ENCODE measurements at places on chromosomes 2 and 18. TPM values are rescaled to one million over a fixed set of nuclear protein-coding genes. Genes with fewer than 3 reads are reported as not detected.
A peak's percentile ranks its signal among the peaks of the same experiment; 100 is the strongest.

DNA sequence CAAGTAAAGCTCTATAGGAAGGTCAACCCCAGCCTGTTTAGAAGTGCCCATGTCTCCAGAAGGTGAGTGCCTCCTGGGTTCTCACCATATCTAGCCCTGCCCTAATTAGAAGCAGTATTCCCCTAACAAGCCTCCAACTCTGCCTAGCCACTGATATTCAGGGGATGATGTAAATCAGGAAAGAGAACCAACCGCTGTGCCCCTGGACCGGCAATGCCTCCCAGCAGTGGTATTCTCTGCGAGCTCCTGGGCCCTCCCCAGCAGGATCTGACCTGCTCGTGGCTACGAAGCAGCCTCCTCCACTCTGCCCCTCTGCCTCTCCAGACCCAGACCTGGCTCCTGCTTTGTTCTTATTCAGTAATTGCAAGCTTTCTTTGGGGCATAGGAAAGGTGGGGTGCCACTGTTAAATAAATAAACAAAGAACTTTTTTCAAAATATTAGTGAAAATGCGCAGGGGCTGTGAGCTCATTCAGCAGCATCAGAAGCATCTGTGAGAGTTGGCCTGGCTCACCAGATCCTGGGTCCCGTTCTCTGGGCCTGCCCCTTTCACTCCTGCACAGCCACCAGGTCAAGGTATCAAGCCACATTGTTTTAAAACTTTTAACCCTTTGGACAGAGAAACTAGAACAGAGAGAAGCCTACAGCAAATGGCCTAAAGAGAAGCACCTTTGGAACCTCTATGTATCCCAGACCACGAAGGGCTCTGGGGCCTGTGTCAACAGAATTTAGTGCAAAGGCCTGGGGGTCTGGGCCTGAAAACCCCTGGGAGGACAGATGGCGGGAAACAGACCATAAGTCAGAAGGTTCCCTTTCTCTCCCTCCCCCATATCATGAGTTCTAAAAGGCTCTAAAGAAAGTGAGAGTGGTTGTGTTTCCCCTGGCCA, 11.9 kb downstream of the MREG start:
- peaks cover 40% of the 10 kb centered on the region for H3K4me1 ChIP-seq
- no peak overlapping the region for H3K27ac ChIP-seq
- H3K4me3 ChIP-seq = no peak overlapping the region
- DNase-seq = no peak

DNA sequence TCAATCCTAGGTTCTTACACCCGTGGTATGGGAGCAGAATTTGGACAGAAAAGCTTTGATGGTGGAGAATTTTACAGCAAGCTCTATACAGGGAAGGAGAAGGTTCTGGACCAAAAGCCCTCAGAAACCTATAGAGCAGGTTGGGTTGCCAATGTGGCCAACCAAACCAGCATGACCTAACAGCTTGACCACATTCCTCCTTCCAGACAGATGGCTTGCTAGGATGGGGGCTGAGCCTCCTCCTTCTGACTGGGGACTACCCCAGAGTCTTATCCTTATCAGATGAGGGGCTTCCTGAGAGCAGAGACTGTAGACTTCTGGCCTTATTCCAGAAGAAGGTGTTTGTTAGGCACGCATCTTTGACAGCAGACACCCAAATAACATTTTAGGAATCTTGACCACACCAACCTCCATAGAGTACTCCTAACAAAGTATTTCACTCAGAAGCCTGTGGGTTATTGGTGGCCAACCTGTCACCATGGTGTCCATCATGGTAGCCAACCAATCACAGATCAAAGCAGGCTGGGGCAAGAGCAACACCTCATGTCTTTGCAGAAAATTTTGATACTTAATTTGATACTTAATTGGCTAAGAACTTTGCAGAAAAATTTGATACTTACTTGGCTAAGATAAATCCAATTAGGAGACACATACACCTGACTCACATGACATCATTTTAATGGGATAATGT, 34.8 kb upstream of the EPAS1 start:
- no peaks in the 10 kb centered on the region for H3K36me3 ChIP-seq
- no peak overlapping the region for H3K4me3 ChIP-seq
- H3K4me1 ChIP-seq = no peaks in the 10 kb centered on the region
- H3K27ac ChIP-seq = no peak overlapping the region
- no peaks in the 10 kb centered on the region for H3K27me3 ChIP-seq
- DNase-seq = no peak

GRCh38 chr2:160602073-160602472, 108.5 kb upstream of the RBMS1 start:
- H3K36me3 ChIP-seq = no peaks in the 10 kb centered on the region
- no peaks in the 10 kb centered on the region for H3K27me3 ChIP-seq
- no peak for DNase-seq
- no peak overlapping the region for H3K4me3 ChIP-seq

GLI2 gene
- total RNA-seq = not detected

DNA sequence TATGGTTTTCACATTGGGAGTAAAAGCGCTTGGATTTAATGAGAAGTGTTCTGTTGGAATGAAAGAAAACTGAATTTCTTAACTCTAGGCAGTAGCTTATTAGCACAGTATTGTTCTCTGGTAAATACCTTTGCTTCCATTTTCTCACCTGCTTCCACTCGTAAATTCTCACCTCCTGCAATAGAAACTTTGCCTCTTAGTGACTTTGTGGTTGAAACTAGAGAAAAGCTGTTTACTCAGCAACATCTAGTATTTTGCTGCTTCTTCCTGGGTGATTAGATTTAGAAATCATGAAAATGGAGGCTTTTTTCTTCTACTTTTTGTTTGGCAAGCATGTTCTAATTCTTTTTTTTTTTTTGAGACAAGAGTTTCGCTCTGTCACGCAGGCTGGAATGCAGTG, 385.4 kb downstream of the SPAG16 start:
- H3K4me1 ChIP-seq = no peaks in the 10 kb centered on the region
- no peak overlapping the region for H3K4me3 ChIP-seq
- no peaks in the 10 kb centered on the region for H3K36me3 ChIP-seq
- no peaks in the 10 kb centered on the region for H3K27me3 ChIP-seq
- DNase-seq = no peak
- H3K27ac ChIP-seq = no peak overlapping the region

DNA sequence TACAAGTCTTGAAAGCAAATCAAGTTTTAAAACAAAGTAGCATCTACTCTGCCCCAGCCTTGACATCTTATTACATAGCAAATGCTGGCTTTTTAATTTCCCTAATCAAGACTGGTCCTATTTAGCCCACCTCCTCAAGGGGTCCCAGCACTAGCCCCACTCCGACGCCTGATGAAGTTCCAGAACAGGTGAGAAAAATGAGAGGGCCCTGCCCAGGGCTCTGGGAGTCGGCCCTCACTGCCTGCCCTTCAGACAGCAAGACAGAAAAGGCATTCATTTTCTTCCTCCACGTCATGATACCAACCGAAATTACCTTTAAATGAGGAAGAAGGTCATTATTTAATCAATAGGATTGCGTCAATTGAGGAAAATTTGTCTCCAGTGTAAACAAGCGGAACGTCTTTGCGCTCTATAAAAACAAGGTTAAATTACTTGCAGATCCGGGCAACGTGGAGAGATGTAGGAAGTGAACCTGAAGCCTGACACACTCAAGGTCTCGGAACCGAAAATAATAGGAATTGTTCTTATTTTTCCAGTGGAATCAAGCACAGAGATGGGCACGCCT, 170.6 kb upstream of the PKDCC start:
- H3K36me3 ChIP-seq = no peaks in the 10 kb centered on the region
- H3K4me3 ChIP-seq = no peak overlapping the region
- peaks cover 3% of the 10 kb centered on the region for H3K27me3 ChIP-seq
- H3K27ac ChIP-seq = no peak overlapping the region

MAB21L4 gene
- not detected for total RNA-seq

ADRA2B gene
- total RNA-seq = 0.36 TPM

DNA sequence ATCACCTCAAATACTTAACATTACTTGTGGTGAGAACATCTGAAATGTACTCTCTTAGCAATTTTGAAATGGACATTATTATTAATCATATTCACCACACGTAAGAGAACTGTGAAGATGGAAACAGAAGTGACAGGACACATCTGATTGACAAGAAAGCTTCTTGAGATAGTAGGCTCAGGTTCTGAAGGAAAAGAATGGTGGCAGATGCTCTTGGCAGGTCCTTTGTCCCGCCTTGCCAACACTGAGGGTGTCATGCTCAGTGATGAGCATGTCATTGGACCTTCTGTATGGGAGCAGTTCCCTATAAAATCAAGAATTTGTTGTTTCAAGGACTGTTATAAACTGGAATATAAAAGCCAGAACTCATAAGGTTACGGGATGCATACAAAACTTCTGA, 428.1 kb downstream of the THSD7B start:
- no peaks in the 10 kb centered on the region for H3K4me1 ChIP-seq
- H3K27me3 ChIP-seq = no peaks in the 10 kb centered on the region
- H3K36me3 ChIP-seq = no peaks in the 10 kb centered on the region
- H3K27ac ChIP-seq = no peak overlapping the region

DNA sequence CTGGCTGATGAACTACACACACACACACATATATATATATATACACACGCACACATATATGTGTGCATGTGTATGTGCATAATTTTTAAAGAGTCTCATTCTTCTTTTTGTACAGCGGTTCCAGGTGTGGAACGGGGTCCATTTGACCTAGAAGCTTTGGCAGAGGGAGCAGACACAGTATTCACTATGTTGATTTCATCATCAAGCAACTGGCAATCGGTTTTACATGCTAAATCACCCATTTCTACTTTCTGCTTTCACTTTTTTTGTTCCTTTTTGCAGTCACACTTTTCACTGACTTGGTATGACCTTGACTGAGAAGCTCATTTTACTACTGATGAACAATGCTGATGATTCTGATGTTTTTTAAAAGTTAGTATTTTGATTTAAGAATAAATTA, 63.0 kb upstream of the PGAP1 start:
- peaks cover 57% of the 10 kb centered on the region for H3K36me3 ChIP-seq
- no peaks in the 10 kb centered on the region for H3K27me3 ChIP-seq
- H3K4me3 ChIP-seq = no peak overlapping the region
- peak overlapping the region; percentile 88 for H3K27ac ChIP-seq

MTCL1 gene
- total RNA-seq = 0.40 TPM

DNA sequence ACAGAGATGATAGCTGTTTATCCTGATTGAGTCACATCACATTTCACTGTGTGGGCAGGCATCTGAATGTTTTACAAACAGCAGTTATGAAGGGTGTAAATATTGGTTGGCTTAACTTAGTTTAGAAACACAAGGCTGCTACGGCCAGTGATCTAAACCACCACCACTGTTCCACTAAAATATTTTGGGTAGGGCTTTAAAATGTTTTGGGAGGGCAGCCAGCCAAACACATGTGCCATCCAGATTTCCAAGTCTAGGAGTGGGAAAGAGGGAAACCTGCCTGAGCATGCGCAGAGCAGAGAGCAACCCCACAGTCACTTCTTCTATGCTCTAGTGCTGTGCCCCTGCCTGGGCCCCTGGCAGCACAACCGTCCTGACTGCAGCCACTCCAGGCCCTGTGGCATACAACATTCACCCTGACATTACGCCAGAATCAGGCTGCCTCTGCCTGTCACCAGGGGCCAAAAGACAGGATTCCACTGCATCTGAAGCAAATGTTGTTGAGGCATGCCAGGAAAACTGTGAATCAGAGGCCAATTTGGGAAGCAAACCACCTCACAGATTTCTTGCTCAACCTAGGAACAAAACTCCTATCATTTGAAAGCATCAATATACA, 74.8 kb upstream of the COL5A2 start:
- H3K4me3 ChIP-seq = no peak overlapping the region
- DNase-seq = no peak
- no peak overlapping the region for H3K27ac ChIP-seq
- peaks cover 9% of the 10 kb centered on the region for H3K4me1 ChIP-seq

DNA sequence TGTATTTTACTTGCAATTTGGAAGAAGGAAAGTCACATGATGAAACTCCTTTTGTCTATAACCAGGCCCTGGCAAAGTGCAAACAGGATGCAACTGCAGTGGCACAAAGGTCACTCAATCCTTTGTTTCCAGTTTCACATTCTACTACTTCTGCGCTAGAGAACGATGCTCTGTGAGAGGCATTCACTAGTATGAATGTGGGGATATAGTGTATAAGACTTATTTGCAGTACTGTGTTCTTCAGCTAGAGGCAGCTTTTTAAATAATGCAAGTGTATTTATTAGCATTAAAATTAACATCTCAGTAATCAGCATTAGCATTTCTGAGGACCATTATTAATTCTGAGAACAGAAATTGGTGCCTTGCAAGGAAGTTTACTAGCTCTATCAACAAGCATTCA, 68.9 kb downstream of the PRPF40A start:
- H3K4me3 ChIP-seq = no peak overlapping the region
- H3K4me1 ChIP-seq = no peaks in the 10 kb centered on the region
- H3K27me3 ChIP-seq = no peaks in the 10 kb centered on the region
- H3K36me3 ChIP-seq = peaks cover 7% of the 10 kb centered on the region
- no peak for DNase-seq
- H3K27ac ChIP-seq = no peak overlapping the region

GRCh38 chr2:163732727-163733126, 3.1 kb downstream of the FIGN start:
- DNase-seq = no peak
- peaks cover 13% of the 10 kb centered on the region for H3K27me3 ChIP-seq
- H3K4me3 ChIP-seq = no peak overlapping the region
- peaks cover 4% of the 10 kb centered on the region for H3K4me1 ChIP-seq
- no peak overlapping the region for H3K27ac ChIP-seq

RIT2 gene
- not detected for total RNA-seq

ADCY3 gene
- total RNA-seq = 71.7 TPM

ZSWIM2 gene
- total RNA-seq = not detected

LYPD1 gene
- total RNA-seq = not detected

GRCh38 chr2:224287531-224287930, 114.4 kb downstream of the FAM124B start:
- H3K27ac ChIP-seq = no peak overlapping the region
- H3K4me3 ChIP-seq = no peak overlapping the region
- no peaks in the 10 kb centered on the region for H3K4me1 ChIP-seq
- H3K36me3 ChIP-seq = no peaks in the 10 kb centered on the region

ACTG2 gene
- not detected for total RNA-seq

RGPD8 gene
- total RNA-seq = 14.7 TPM

DNA sequence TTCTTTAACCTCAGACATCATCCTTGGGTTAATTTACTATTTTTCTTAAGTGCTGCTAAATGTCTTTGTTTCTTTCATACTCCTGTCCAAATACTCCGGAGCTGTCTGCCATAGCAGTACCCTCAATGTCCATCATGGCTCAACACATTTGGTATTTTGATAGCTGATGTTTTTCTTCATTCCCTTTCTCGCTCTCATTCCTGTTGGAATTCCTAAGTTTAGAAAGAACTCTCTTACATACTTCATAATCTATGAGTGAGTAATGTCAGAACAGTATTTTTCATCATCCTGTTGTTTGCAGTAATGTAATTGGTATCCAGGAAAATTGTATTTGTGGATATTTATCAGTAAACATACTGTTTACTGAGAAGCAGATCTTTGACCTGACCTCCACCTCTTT, 282.9 kb downstream of the PTGR3 start:
- no peak for DNase-seq
- no peak overlapping the region for H3K27ac ChIP-seq
- no peak overlapping the region for H3K4me3 ChIP-seq
- no peaks in the 10 kb centered on the region for H3K27me3 ChIP-seq
- H3K36me3 ChIP-seq = no peaks in the 10 kb centered on the region

All from activated CD4-positive, alpha-beta memory T cell treated with anti-CD3 and anti-CD28 coated beads for 36 hours (primary cell).